Stimulated activated CD4-positive, alpha-beta T cell treated with anti-CD3 and anti-CD28 coated beads, Interleukin-15, amount 100 ng/mL, for 48 hours (primary cell): ENCODE measurements at places on chromosomes 16 and 17.

- no peak for DNase-seq
Observed at GRCh38 chr17:17412326-17412725, 64.5 kb upstream of the MED9 start.

DNA sequence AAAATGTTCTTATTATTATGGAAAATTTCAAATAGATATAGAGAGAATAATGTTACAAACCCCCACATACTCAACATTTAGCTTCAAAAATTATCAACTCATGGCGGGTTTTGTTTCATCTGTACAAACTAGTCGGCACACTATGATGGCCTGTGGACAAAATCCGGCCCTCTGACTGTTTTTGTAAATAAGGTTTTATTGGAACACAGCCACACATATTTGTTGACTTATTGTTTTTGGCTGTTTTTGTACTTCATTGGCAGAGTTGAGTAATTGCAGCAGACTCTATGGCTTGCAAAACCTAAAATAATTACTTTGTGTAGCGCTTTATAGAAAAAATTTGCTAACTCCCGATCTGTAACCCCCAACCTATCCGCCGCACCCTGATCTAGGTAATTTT, 41.4 kb upstream of the CLEC18A start:
- DNase-seq: no peak

GRCh38 chr16:57801098-57801808, 1.0 kb downstream of the KIFC3 start:
- DNase-seq: no peak

DNA sequence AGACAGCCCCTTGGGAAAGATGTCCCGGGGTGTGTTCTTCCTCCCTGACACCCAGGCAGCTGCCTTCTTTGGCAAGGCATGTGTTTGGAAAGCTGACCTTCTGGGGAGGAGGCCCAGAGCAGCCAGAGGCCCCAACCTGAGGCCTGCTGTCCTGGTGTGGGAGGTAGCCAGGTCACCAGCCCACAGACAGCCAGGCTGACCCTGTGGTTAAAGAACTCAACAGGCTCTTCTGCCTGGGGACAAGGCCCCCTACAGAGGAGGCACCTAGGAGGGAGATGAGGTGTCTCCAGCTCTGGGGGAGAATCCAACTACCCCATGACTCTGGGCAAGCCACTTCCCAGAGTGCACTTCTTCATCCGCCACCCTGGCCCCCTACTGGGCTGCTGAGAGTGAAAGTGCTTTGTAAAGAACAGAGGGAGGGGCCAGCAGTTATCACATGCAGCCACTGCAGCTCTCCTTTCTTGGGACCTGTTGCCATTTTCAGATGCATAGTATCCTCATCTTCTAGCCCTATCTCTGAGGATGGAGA, 13.1 kb upstream of the SREBF1 start:
- DNase-seq: peak; percentile 70

- no peak for DNase-seq
Observed at GRCh38 chr16:24758373-24758772, 28.9 kb downstream of the TNRC6A start.

- no peak for DNase-seq
Observed at GRCh38 chr16:66004699-66005098, 361.8 kb upstream of the CDH5 start.

- DNase-seq: no peak
Observed at GRCh38 chr17:81990836-81991683, 13.6 kb downstream of the ASPSCR1 start.
